ENCODE measurements at places on chromosomes 1 and 21. TPM values are rescaled to one million over a fixed set of nuclear protein-coding genes. Genes with fewer than 3 reads are reported as not detected.

Gene KIF26B
- 7.6 TPM for total RNA-seq

Gene LRRC8C
- 11.7 TPM for total RNA-seq

Gene DYNLT5
- 1.2 TPM for total RNA-seq

- DNase-seq: peak; percentile 59
These were observed 30.9 kb downstream of the AGT start for GRCh38 chr1:230682882-230683610.

DNA sequence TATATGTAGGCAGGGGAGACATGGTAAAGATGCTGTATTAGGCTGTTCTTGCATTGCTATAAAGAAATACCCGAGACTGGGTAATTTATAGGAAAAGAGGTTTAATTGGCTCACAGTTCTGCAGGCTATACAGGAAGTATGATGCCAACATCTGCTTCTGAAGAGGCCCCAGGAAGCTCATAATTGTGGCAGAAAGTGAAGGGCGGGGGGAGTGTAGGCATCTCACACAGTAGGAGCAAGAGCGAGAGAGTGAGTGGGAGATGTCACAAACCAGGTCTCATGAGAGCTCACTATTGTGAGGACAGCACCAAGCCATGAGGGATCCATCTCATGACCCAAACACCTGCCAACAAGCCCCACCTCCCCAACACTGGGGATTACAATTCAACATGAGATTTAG lies 21.1 kb downstream of the MAN1A2 start:
- DNase-seq: no peak

DNA sequence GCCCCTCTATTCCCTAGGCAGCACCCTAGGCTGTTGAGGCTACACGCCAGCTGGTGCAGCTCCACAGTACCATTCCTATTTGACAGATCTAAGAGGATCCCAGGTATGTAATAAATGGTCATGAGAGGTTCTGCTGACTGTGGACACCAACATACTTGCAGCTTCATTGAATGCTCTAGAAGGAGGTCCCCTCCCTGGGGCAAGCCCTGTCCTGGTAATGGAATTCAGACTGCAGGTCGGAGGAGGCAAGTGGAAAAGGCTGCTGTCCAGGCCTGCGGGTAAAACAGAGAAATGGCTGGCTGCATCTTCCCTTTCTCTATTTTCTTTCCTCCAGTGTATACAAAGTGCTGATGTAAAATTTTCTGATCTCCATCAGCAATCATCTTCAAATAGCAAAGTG lies 66.1 kb upstream of the ZNF648 start:
- no peak for DNase-seq

- no peak for DNase-seq
These were observed 273.3 kb downstream of the DUSP10 start for GRCh38 chr1:221468546-221468945.

DNA sequence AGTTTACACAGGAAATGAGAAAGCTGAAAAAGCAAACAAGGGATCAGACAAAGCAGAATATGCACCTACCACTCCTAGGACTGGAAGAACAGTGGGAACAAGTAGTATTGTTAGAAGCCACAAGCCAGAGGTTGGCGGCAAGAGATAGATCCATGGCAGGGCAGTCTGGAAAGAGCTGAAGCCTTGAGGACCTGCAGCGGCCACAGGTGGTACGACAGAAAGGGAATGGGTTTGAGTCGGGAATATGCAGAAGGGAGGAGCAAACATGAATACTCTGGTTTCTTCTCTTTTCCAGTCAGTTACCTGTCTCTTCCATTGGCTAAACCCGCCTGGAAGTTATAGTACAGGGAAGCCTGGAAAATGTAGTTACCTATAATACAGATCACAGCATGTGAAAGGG lies 3.9 kb upstream of the PCNX2 start:
- no peak for DNase-seq

GRCh38 chr1:244214009-244214967 lies 163.2 kb downstream of the ZBTB18 start:
- peak; percentile 99 for DNase-seq

GRCh38 chr1:86914998-86915736 lies 732 bp downstream of the HS2ST1 start:
- peak; percentile 41 for DNase-seq

Measured in HFFc6 (cell line).